ENCODE measurements at places on chromosomes 6 and 20.

DNA sequence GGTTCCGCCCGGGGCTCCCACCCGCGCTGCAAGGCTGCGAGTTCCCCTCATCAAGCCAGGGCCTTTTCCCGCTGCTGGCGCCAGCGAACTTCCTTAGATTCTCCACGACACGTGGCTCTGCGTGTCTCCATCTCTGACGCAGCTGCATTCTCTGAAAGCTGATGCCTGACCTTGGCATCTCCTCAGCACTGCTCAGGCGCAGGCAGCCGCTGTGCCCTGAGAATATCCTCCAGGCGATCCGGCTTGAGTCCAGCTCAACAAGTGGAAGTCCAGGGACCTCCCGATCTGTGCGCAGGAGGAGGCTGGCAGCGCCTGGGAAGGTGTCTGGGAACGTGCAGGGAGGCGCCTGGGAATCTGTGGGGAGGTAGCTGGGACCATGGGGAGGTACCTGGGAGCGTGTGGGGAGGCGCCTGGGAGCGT is 171.2 kb upstream of the THBS2 start:
- no peak for DNase-seq

DNA sequence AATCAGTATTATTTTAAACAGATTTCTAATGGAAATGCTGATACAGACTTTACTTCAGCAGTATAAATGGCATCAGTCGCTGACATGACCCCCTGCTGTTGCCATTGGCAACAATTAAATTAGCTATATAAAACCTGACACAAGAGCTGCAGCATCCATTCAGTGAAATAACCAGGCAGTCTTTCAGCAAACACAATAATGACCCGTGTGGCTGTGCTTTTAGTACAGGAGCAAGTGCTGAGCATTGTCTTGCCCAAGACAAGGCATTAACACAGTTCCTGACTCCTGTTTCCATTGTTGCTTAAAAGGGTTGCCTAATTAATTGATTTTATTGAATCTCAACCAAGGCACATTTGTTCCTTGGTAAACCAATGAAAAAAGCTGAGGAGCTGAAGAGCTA is 382.1 kb downstream of the HACE1 start:
- DNase-seq: no peak

DNA sequence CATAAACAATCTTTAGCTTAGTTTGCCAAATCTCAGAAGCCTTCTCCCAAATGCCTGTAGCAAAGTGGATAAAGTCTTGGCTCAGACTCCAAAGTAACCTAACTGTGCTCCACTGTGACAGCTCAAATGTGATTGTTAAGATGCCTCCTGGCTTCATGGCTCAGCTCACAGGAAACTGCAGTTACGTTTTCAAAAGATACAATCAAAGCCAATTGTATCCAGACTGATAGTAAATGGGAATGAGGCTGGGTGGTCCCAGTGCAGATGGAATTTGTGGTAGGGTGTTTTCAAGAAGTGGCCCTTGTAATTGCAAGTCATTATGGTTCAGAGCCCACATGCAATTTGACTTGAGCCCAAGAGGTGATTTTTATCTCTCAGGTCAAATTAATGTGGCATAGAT is 151.2 kb upstream of the TAB2 start:
- DNase-seq: no peak

GRCh38 chr6:90989763-90990162 is 402.9 kb upstream of the MAP3K7 start:
- DNase-seq: no peak

- no peak for DNase-seq
Observed at GRCh38 chr6:144140867-144141266, 9.4 kb upstream of the STX11 start.

GRCh38 chr6:160952633-160953281 is 38.8 kb upstream of the MAP3K4 start:
- no peak for DNase-seq

GRCh38 chr6:108702106-108702851 is 141.6 kb downstream of the FOXO3 start:
- no peak for DNase-seq

DNA sequence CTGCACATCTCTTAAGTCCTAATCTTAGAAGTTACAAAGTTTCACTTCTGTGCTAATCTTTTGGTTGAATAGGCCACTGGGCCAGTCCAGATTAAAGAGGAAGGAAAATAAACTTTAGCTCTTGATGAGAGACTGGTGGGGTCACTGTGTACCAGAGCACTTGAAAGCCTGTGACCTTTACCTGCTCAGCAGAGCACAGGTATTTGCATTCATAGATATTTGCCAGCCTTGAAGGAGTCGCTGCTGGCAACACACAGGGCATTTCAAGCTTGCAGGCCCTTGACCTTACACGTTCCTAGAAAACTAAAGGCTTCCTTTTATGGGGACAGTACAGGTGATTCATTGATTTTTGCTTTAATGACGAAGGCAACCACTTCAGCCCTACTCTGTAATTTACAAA is 108.4 kb upstream of the SLC22A23 start:
- no peak for DNase-seq

- DNase-seq: no peak
Observed at GRCh38 chr6:158909938-158910337, 90.1 kb downstream of the RSPH3 start.

- DNase-seq: peak; percentile 30
Observed at GRCh38 chr6:144953552-144954240, 668.6 kb downstream of the UTRN start.

- DNase-seq: no peak
Observed at GRCh38 chr20:38882600-38882999, 43.6 kb upstream of the FAM83D start.

DNA sequence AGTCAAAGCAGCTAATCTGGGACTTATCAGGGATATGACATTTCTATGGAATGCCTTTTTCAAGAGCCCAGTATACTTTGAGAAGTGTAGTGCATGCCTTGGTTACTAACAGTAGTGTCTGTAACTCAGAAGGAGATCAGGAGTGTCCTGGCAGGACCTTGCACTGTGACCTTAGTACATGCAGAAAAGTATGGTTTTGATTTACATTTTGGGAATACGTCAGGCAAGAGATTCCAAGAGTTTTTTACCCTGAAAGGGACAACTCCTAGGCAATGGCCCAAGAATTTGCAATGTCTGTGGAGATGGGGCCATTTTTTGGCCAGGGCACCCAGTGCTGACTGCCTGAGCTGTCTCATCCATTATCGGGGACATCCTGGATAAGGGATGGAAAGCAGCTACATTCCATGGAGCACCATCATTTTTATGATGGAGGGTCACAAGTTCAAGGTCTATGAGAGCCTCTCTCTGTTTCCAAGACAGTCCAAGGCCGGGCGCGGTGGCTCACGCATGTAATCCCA is 80.2 kb downstream of the FAM50B start:
- peak; percentile 20 for DNase-seq

GRCh38 chr6:53793318-53794136 is 1.3 kb upstream of the LRRC1 start:
- DNase-seq: peak; percentile 52
